Stimulated activated CD8-positive, alpha-beta memory T cell treated with anti-CD3 and anti-CD28 coated beads, Interleukin-2, amount 100 ng/mL, for 1 hour (primary cell): ENCODE measurements at places on chromosomes 2 and 18.

- DNase-seq = no peak
Measured at GRCh38 chr2:169964740-169965139, 137.5 kb downstream of the UBR3 start.

- DNase-seq = no peak
Measured at GRCh38 chr2:213080969-213081617, 70.3 kb downstream of the IKZF2 start.

- no peak for DNase-seq
Measured at GRCh38 chr18:49920731-49921130, 107.4 kb upstream of the ACAA2 start.

- DNase-seq = no peak
Measured at GRCh38 chr2:19541884-19542283, 183.5 kb upstream of the OSR1 start.

DNA sequence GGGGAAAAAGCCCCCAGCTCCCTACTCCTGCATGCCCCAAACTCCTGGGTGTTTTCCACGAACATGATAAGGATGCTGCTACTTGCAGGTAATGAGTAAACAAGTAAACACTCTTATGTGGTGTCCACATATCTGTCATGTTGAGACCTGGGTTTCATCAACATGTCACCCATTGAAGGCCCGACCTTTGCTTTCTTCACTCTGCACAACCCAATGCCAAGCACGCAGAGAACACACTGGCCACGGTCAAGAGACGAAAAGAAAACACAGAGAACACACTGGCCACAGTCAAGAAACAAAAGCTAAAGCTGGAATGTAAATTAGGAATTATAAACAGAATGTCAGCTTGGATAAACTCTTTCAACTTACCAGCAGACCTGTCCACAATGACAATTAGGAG is 143.1 kb downstream of the TTC32 start:
- DNase-seq = no peak

GRCh38 chr2:149662556-149662955 is 75.0 kb upstream of the MMADHC start:
- no peak for DNase-seq

- DNase-seq = no peak
Measured at GRCh38 chr2:216469661-216470060, 29.0 kb upstream of the RPL37A start.

GRCh38 chr2:172442072-172442895 is 14.9 kb downstream of the ITGA6 start:
- DNase-seq = peak; percentile 30

GRCh38 chr2:60676706-60677330 is 79.2 kb upstream of the PAPOLG start:
- no peak for DNase-seq

DNA sequence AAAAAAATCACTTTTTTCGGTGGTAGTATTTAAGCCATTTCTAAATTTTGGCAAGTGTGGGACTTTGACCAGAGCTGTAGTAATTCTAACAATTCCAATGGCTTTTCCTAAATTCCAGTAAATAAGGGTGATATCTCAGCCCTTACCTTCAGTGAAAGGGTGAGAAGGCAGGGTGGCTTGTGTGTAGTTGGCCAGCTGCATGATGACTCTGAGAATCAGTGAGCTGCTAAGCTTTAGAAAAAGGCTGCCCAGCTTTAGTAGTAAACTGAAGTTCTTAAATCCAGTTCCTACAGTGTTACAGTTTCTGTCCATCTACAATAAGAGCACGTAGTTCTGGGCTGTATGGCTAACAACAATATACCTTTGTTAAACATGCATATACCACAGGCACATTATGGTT is 42.0 kb downstream of the OXER1 start:
- DNase-seq = no peak

DNA sequence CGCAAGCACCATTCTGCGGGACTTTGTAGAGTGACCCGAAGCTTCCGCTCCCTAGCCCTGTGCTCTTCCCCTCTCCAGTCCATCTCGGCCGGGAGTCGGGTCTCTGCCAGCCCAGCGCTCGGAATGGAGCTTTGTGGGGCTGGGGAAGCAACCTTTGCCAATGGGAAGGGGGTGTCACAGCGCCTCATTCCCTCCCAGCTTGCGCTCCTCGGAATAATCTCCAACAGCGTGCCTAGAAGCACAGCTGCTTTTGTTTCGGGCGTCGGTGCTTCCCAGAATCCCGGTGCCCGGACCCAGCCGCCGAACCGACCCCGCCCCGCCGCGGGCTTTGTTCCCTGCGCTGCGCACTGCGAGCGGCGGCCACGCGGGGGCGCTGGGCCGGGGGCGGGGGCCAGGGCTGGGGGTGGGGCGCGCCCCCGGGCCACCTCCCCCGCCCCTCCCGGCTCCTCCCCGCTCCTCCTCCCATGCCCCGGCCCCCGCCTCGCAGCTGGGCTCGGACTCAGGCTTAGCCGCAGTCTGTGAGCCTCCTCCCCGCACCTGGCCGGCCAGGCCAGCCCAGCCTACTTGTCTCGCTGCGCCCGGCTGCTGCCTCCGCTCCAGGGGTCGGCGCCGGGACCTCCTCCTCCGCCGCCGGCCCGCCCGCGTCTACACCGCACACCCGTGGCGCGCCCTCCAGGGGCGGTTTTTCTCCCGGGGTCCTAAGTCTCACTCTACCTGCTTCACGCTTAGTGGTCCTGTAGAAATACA is 77.7 kb upstream of the SMAD2 start:
- DNase-seq = peak; percentile 17

DNA sequence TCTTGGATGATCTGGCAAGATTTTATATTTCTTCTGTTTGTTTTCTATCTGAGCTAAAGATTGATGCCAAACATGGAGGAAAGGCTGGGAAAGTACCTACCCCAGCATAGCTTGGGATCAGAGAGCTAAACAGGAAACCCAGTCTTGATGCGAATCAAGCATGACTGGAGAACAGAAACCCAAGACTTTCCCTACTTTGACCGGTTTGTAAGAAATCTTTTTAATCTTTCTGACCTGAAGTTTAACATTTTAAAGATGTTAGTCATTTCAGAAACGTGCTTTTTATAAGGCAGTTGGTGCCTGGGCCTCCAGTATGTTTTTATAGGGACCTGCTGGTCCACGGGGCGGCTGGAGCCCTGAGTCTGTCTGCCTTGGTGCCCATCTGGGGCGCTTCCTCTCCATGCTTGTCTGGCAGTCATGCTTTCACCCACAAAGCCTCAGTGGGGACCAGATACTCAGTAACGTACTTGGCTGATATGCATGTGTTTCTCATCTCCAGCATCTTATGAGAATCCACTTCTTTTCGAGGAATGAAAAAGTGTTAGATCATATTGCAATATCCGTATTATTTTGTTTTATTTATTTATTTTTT is 266.5 kb downstream of the PTGR3 start:
- no peak for DNase-seq

DNA sequence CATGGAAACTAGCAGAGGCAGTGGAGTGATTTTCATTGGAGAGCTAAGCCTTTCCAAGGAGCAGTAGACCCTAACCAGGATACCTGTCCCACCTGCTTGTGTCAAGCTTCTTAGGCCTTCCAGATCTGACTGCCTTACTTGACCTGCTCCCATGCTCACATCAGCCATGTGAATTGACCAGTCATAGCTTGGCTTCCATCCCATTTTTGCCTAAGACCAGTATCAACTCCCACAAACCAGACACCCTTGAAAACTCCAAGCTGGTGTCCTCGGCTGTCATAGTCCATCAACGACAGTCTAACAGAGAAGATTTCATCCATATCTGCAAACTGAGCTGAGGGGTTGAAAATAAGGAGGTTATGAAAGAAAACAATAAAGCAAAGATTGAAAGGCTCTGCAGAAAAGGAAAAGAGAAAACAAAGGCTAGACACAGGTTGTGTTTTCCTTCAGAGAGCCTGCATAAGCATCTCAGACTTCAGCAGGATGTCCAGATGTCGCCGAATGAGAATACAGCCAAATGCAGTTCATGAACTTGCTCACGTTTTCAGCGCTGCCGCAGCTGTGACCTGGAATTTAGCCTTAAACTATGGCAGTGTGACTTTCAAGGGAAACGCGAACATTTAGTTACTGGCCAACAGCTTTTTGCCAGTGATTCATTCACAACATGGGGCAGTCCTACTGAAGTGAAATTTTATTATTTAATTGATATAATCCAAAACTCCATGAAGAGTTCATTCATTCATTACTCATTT is 868.1 kb upstream of the ID2 start:
- DNase-seq = no peak

DNA sequence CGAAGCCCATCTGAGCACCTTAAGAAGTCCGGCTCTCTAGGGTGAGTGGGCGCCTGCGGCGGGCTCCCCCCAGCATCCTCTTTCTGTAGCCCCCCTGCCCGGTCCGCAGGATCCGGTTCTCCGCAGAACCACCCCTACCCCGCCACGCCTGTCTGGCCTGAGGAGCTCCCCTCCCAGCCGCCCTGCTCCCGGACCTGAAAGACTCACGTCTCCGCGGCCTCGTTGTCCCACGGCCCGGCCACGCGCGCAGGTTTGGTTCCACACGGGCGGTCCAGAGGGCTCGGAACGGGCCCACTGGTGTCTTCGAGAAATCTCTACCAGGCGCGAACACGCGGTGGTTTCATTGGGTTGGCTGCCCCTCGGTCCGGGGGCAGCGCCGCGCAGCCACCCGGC is 237 bp downstream of the SLC39A6 start:
- DNase-seq = no peak

DNA sequence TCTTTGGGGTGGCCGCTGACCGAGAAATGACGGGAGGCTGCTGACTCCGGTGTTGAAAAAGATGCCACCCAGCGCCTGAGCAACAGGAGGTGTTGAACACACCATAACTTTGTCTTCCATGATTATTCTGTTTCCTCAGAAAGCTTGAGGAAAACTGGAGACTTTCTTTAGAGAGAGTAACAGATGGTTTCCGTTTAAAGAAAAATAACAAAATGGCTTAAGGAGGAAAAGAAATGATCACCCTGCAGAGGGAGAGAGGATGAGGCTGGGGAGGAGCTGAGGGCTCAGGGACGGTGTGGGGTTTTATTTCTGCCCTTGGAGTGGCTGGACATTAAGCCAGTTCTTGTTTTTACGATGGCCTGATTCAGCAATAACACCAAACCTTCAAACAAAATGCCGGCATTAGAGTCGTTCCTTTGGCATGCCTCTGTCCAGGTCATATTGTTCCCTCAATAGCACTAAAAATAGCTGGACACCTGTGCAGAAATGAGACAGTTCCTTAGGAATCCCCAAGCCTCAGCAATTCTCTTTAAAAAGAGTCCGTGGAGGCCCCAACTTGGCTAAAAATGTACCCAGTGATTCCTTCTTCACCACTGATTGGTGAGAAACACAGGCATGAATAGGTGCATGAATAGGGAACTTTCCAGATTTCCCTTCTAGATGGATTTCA is 182.4 kb downstream of the ALPK2 start:
- DNase-seq = no peak

DNA sequence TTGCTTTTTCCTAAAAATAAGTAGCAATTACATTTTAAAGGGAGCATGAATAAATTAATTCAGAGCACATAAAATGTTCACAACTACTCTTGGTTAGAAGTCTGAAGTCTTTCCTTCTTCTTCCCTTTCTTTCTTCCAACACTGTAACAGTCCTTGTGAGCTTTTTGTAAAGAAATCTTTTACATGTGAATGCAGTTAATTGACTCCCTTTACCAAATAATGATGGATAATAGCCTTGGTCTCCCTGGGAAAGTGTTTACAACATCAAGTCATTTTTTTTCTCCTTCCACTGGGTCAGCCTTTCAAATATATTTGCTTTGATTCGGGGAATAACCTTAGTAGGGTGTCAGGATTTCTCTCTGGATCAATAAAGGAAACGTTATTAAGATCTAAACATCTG is 39.1 kb downstream of the CALCRL start:
- no peak for DNase-seq

DNA sequence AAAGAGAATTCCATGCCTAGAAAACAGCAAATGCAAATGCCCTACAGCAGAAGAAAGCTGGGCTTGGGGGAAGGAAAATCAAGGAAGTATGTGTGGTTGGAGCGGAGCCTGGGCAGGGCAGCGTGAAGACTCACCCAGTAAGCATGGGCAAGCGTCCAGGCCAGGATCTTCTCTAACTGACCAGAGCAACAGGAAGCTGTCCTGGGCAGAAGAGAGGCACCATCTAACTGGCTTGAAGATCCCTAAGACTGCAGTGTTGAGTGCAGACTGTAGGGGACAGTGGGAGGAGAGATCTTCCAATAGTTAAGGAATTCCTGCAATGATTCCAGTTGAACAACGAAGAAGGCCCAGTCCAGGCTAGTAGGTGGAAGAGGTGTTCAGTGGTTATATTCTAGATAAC is 57.9 kb downstream of the NXPH2 start:
- DNase-seq = no peak

DNA sequence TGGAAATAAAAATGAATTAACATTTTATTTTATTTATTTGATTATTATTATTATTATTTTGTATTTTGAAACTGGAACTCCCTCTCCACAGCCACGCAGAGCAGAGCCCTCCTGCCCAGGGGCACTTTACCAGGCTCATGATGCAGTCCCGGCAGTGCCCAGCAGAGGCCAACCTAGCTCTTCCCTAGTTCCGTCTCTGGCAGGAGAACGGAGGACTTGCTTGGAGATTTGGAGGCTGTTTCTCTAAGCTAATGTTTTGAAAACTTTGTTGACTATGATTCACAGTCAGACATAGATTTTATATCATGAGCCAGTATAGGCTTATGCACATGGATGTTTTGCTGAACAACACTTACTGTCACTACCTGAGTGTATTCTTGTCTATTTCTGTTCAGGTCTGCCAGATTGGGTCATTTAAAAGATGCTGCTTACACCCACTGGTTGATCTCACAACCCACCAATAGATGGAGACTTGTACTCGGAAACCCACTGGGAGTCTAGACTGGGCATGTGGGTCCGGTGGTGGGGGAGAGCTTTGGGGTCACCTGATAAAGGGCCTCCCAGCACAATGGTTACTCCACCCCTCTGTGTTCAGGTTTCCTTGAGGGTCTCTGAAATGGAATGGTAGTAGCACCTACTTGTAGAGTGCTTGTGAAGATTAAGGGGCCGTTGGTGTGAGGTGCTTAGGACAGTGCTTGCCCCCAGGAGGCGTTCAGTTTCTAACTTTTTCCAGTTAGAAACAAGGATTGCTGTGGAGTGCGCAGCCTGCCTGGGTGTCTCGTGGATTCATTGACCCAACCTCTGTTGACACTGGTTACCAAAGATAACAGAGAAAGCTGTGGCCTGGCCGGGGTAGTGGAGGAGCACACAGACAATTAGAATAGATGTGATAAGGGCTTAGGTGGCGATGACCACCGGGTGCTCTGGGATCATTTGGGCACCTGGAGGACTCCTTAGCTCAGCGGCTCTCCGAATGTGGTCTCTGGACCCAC is 177.3 kb downstream of the HAUS1 start:
- peak; percentile 19 for DNase-seq
